ENCODE measurements at places on chromosomes 1 and 21.

GRCh38 chr1:233496993-233497392, 116.9 kb upstream of the KCNK1 start:
- no peak for DNase-seq

DNA sequence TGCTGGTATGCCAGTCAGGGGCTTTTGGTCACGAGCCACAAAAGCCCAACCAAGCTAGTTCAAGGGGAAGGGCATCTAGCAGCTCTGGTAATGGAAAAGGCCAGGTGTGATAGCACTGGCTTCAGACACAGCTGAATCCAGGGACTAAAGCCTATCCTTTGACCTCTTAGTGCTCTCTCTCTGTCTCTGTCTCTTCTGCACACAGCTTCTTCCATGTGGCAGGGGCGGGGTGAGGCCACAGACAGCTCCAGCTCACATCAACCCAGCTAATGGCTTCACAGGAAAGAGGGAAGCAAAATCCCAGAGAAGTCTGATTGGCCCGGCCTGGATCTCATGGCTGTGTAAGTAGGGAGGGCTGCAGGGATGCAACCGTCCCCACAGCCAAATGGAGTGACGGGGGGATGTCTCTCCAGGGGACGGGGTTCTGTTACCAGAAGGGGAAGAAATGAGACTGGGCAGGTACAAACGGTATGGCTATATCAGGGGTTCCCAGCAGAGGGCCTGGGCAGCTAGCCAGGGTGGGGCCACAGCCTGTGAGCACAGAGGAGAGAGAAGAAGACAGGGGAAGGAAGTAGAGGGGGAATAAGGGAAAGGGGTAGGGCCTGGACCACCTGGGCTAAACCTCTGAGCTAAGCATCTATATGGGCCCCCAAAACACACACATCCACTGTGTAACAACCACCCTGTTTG, 42.4 kb downstream of the FBXO2 start:
- no peak for DNase-seq

DNA sequence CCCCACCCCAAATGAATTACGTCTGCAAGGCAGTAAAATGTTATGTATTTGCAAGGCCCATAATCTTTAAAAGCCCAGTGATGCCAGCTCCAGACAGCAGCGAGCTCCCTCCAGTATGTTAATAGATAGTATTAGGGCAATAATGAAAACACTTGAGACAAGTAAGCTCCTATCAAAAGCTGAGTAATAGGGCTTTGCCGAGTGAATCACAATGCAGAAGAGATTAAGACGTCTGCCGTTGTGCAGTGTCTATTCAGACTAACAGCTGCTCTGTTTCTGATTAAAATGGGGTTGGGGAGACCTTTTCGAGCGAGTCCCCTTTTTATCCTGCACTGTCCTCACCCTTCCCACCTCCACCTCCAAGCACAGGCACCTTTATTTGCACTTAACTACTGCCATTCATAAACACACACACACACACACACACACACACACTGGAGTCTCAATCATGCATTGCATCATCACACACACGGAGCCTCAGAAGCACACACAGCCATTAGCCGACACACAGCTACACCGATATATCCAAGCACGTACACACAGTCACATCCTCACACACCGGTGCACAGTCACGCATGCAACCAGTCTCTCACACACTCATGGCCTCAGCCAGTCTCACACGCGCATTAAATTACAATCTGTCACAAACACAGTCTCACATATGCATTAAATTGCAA, 46.0 kb upstream of the FOXO6 start:
- DNase-seq: no peak

- no peak for DNase-seq
Observed at GRCh38 chr1:112532064-112532463, 23.3 kb downstream of the WNT2B start.

- no peak for DNase-seq
Observed at GRCh38 chr1:25683731-25684130, 67.1 kb downstream of the MAN1C1 start.

Data from hindlimb muscle (tissue), 1 donor.